ENCODE measurements at places on chromosomes 7 and 10.

- no peak for DNase-seq
These were observed 10.5 kb upstream of the GIMAP8 start for GRCh38 chr7:150439967-150440366.

- DNase-seq, result no peak
These were observed 159.6 kb downstream of the KMT2E start for GRCh38 chr7:105173586-105173985.

- DNase-seq, result no peak
These were observed 29.4 kb downstream of the NUDT1 start for GRCh38 chr7:2271273-2272026.

GRCh38 chr10:35421553-35422178 is 85.4 kb downstream of the CCNY start:
- DNase-seq, result no peak

GRCh38 chr10:92664322-92664721 is 25.4 kb upstream of the HHEX start:
- DNase-seq, result no peak

DNA sequence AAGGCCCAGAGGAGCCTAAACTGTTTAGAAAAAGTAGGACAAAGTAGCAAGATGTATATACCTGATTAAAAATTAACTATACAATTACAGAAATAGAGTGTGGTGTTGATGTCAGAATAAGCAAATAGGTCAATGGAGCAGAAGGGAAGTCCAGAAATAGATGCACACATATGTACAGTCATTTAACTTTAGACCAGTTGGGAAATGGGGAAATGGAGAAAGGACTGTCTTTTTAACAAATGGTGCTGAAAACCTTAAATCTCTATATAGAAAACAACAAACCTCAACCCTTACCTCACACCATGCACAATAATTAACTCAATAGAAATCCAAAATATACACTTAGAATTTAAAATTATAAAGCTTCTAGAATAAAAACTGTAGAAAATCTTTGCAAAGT is 72.2 kb downstream of the CH25H start:
- no peak for DNase-seq

DNA sequence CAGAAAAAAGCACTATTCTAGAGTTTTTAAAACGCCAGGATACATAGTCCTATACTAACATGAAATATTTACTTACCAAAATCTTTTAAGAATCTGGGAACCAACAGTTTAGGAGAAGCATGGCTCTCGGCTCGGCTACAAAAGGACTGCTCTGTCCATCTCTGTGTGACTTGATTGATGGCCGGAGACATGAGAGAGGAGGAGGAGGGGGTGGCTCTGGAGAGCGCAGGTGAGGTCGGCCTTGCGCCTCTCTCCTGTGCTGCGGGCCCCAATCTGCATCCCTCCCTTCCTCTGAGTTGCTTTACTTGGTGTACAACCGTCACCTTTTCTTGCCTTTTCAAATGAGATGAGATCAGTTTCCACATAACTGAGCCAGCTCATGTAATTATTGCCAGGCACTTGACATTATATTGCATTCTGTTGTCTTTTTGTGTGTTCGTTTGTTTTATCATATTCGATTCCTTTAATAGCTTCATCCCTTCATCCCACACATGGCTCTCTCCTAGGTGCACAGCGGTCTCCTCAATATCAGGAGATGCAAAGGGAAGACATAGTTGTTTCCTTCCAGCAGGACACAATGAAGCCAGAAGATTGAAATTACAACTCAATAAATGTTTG is 87.8 kb upstream of the KLF6 start:
- no peak for DNase-seq
